Natural killer cell (primary cell): ENCODE measurements at places on chromosomes 12 and 14. TPM values are rescaled to one million over a fixed set of nuclear protein-coding genes. Genes with fewer than 3 reads are reported as not detected.

NEMF gene
- total RNA-seq = 126 TPM

GRCh38 chr14:90839024-90839888, 23.0 kb upstream of the TTC7B start:
- no peak for DNase-seq

DNA sequence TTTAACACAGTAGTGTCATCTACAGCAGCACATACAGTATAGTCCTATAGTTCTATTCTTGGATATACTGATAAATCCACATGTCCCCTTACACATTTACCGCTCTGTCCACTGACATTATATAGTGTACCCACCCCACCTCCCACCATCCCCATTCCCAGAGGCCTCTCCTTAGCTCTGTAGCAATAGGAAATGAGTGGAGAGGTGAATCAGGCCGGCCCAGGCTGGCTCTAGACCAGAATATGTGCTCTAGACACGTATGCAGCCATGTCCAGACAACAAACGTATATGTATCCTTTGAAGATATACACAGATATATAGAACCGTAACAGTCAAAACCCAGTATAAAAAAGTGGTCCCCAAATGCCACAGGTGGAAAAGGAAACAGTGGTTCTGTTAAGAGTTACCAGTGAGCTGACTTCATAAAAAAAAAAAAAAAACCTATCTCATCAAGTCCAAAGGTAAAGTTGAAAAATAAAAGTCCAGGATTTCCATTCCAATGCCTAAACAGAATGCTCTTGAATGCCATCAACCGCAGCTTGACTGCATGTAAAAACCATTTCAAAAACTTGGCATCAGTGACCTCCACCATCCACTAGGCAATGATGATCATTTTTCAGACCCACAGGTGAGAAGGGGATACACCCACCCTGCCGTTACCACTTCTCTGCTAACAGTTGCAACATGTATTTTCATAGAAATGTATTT, 16.7 kb downstream of the EGLN3 start:
- DNase-seq = no peak

DNA sequence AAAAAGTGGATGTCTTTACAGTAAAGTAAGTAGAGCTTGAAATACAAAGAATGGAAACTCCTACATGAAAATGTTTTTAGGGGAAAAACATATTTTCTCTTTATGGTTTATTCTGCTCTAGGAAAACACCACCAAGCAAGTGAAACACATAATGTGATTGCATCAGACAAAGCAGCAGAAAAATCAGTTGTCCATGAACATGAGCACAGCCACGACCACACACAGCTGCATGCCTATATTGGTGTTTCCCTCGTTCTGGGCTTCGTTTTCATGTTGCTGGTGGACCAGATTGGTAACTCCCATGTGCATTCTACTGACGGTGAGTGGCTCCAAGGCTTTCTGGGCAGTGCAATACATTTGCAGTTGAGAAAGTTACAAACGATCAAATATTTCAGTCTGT, 42.6 kb upstream of the PLEKHD1 start:
- no peak for DNase-seq

- DNase-seq = no peak
These were observed 184.4 kb upstream of the EEA1 start for GRCh38 chr12:93113317-93114006.
